Upper lobe of right lung (tissue), 1 donor: ENCODE measurements at places on chromosomes 5 and 9.

- no peak for DNase-seq
- H3K4me3 ChIP-seq: no peak overlapping the region
- H3K27ac ChIP-seq: no peak overlapping the region
- no peaks in the 10 kb centered on the region for H3K36me3 ChIP-seq
- H3K27me3 ChIP-seq: no peaks in the 10 kb centered on the region
- no peaks in the 10 kb centered on the region for H3K4me1 ChIP-seq
Observed at GRCh38 chr9:109652971-109653370, 127.0 kb upstream of the PALM2AKAP2 start.

DNA sequence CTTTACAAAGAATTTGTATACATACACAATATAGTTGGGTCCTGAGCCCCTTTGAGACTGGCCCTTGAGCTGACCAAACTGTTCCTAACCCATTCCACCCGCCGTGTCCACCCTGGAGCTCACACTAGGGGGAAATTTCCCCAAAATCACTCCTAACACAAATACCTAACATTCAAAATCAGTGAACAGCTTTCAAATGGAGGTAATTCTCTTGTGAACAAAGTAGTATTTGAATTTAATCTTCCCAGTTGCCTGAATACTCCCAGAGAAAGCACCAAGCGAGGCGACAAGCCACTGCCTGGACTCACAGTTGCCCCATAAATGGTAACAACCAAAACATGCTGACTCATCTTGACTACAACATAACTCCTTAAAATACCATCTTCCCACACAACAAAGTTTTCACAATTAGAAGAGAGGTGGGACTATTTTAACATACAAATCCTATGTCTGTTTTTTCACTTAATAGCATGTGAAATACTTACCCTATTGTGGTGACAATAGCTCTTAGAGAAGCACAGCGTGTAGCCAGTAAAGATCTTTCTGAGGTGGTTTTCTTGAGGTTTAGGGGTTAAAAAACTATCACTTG is 31.7 kb upstream of the SCAMP1 start:
- H3K27ac ChIP-seq: no peak overlapping the region
- no peak overlapping the region for H3K4me3 ChIP-seq
- no peaks in the 10 kb centered on the region for H3K27me3 ChIP-seq
- H3K36me3 ChIP-seq: no peaks in the 10 kb centered on the region
- no peaks in the 10 kb centered on the region for H3K4me1 ChIP-seq

DNA sequence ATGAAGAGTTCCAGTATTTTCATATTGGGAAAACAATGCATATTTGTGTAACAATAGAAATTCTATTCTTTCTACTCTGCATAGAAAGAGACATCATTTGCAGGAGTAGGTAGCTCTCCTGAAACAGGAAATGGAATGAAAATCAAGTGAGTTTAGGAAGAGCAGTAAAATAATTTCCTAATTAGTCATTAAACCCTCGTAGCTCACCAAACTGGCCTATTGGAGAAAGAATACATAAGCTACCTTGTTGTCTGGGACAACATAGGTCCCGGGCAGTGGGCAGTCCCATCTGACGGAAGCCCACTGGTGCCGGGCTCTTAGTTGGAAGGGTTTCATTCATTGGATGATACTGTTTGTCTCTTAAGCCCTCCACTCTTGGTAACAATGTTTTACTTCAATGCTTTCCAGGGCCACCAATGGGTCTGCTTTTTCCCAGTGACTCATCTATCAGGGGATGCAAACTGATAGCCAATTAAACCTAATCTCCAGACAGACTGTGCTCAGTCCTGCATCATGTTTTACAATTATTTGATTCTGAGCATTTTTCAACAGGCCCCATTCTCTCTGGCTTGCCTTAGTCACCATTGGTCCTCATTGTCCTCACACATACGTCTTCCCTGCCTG is 46.5 kb downstream of the GNA14 start:
- H3K27me3 ChIP-seq: no peaks in the 10 kb centered on the region
- no peak overlapping the region for H3K4me3 ChIP-seq
- no peak for DNase-seq
- no peaks in the 10 kb centered on the region for H3K36me3 ChIP-seq

GRCh38 chr9:121312169-121312568 is 44.2 kb downstream of the GSN start:
- no peaks in the 10 kb centered on the region for H3K4me1 ChIP-seq
- H3K36me3 ChIP-seq: peaks cover 94% of the 10 kb centered on the region
- no peak overlapping the region for H3K27ac ChIP-seq

- no peak for DNase-seq
- no peaks in the 10 kb centered on the region for H3K27me3 ChIP-seq
- H3K4me3 ChIP-seq: no peak overlapping the region
Observed at GRCh38 chr9:14838701-14839100, 71.5 kb downstream of the FREM1 start.

GRCh38 chr9:90165281-90165680 is 477.3 kb downstream of the DIRAS2 start:
- no peak for DNase-seq
- peaks cover 6% of the 10 kb centered on the region for H3K4me1 ChIP-seq
- H3K36me3 ChIP-seq: no peaks in the 10 kb centered on the region
- H3K27me3 ChIP-seq: no peaks in the 10 kb centered on the region
- no peak overlapping the region for H3K4me3 ChIP-seq

DNA sequence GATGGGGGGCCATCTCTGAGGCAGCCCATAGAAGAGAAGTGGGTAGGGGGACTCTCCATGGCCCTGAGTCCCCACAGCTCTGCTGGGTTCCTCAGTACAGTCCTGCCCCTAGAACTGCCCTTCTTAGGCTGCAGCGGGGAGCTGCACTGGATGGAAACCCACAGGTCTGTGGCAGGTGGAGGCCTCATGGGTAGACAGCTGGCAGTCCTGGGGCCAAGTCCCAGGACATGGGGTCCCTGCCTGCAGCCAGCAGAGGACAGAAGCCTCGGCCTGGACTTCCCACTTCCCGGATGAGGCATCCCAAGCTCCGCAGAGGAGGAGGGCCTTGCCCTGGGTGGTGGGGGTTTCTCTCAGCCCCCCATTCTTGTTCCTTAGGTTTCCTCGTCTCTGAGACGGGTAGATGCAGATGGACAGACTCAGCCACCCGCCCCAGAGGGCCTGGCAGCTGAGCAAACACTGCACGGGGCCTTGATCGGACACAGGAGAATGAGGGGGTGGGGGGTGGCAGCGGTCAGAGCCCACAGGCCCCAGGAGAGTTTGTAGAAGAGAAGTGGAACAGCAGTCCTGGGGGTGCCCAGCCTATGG is 153.8 kb downstream of the C9orf50 start:
- no peak for DNase-seq
- H3K27me3 ChIP-seq: no peaks in the 10 kb centered on the region
- H3K4me1 ChIP-seq: peaks cover 9% of the 10 kb centered on the region
- no peaks in the 10 kb centered on the region for H3K36me3 ChIP-seq
- H3K4me3 ChIP-seq: no peak overlapping the region
- H3K27ac ChIP-seq: no peak overlapping the region
